Stimulated activated CD8-positive, alpha-beta memory T cell treated with anti-CD3 and anti-CD28 coated beads, Interleukin-15, amount 100 ng/mL, for 4 hours (primary cell): ENCODE measurements at places on chromosomes 12 and 14.

DNA sequence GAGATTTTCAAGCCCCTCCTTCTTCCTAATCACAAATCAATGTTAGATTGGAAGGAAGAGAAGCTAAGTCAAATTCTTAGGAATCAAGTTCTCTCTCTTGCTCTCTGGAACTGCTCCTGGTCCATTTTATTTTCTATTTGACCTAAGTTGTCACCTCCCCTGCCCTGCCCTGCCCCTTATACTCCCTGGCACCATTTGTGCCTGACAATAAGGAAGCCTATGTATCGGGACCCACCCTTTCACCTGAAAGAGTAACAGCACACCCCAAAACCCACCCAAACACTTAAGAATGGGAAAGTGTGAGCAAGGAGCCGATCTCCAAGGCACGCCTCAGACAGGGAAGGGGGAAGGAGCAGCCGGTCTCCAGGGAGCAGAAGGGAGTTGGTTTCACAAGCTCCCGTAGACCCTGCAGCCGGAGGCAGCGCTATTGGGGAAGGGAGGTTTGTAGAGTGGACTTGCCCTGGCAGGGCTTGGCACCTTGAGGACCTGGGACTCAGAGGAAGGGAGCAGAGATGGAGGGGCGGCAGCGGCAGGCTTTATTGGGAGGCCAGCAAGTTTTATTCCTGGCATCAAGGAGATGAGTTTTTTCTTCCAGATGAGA lies 1.6 kb downstream of the LRRC74A start:
- DNase-seq: no peak

GRCh38 chr12:21718944-21719650 lies 55.4 kb downstream of the KCNJ8 start:
- no peak for DNase-seq

GRCh38 chr14:53156238-53156637 lies 3.1 kb upstream of the DDHD1 start:
- no peak for DNase-seq

- no peak for DNase-seq
These were observed 1027.6 kb downstream of the BCL11B start for GRCh38 chr14:98244162-98244948.

DNA sequence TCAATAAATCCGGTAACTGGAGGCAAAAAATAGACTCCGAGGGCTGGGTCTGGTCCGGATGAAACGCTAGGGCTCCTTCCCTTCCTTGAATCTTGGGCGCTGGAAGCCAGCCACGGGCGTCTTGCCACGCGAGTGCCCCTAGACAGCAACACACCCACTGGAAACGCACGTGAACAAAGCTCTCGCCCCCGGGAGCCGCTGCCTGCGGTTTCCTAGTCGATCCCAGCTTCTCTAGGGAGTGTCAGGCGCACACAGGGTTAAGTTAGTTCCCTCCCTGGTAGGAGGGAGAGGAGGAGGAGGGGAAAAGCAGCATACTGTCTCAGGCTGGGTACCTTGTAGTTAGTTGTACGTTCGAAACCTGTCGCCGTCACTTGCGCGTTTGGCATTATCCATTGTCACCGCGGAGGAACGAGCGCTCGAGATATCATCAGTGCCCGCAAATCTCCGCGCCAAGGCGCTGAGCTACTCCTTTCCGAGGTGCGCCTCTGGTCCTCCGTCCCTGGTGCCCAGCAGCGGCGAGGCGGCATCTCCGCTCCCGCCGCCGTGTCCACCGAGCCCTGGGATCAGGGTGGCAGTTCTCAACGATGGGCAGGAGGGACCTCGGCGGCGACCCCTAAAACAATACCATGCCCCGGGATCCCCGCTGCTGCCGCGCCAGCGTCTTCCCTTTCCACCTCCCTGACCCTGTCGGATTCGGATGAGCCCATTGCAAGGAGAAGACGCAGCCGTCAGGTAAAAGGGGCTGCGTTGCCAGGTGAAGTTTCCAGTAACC lies at the start of gene FLRT2:
Gene FLRT2, plus strand, starts transcription at position 342 of the 772 bp plus-strand sequence. CDS start 91,371 bp downstream, outside the sequence.
- no peak for DNase-seq

GRCh38 chr14:53790731-53791500 lies 165.7 kb downstream of the BMP4 start:
- DNase-seq: no peak

- no peak for DNase-seq
These were observed 513.1 kb downstream of the KCNH5 start for GRCh38 chr14:62532181-62532580.

GRCh38 chr14:74978416-74978947 lies 23.1 kb upstream of the PGF start:
- DNase-seq: no peak

GRCh38 chr14:101054671-101055070 lies 151.1 kb upstream of the RTL1 start:
- no peak for DNase-seq

GRCh38 chr12:116636608-116637519 lies 77.7 kb downstream of the MAP1LC3B2 start:
- no peak for DNase-seq
